Activated CD4-positive, alpha-beta memory T cell treated with anti-CD3 and anti-CD28 coated beads for 36 hours (primary cell): ENCODE measurements at places on chromosomes 2 and 18. TPM values are rescaled to one million over a fixed set of nuclear protein-coding genes. Genes with fewer than 3 reads are reported as not detected.

GRCh38 chr2:67792191-67792590, 270.6 kb downstream of the C1D start:
- no peaks in the 10 kb centered on the region for H3K36me3 ChIP-seq
- no peak for DNase-seq
- no peaks in the 10 kb centered on the region for H3K4me1 ChIP-seq

- H3K27ac ChIP-seq, result no peak overlapping the region
- H3K27me3 ChIP-seq, result no peaks in the 10 kb centered on the region
- DNase-seq, result no peak
- no peaks in the 10 kb centered on the region for H3K36me3 ChIP-seq
- no peak overlapping the region for H3K4me3 ChIP-seq
Measured at GRCh38 chr2:207483477-207483876, 46.3 kb upstream of the CREB1 start.

- H3K27ac ChIP-seq, result no peak overlapping the region
- no peaks in the 10 kb centered on the region for H3K36me3 ChIP-seq
- H3K4me3 ChIP-seq, result no peak overlapping the region
- DNase-seq, result peak; percentile 39
- peaks cover 7% of the 10 kb centered on the region for H3K27me3 ChIP-seq
Measured at GRCh38 chr2:8580316-8581233, 101.3 kb upstream of the ID2 start.

- peaks cover 3% of the 10 kb centered on the region for H3K36me3 ChIP-seq
- H3K27me3 ChIP-seq, result peaks cover 3% of the 10 kb centered on the region
- DNase-seq, result no peak
- no peak overlapping the region for H3K27ac ChIP-seq
- no peak overlapping the region for H3K4me3 ChIP-seq
Measured at GRCh38 chr18:2840521-2840920, 6.3 kb upstream of the EMILIN2 start.

- H3K36me3 ChIP-seq, result no peaks in the 10 kb centered on the region
- no peak overlapping the region for H3K27ac ChIP-seq
- H3K27me3 ChIP-seq, result no peaks in the 10 kb centered on the region
- no peak overlapping the region for H3K4me3 ChIP-seq
Measured at GRCh38 chr2:240789501-240790369, 30.3 kb downstream of the KIF1A start.

DNA sequence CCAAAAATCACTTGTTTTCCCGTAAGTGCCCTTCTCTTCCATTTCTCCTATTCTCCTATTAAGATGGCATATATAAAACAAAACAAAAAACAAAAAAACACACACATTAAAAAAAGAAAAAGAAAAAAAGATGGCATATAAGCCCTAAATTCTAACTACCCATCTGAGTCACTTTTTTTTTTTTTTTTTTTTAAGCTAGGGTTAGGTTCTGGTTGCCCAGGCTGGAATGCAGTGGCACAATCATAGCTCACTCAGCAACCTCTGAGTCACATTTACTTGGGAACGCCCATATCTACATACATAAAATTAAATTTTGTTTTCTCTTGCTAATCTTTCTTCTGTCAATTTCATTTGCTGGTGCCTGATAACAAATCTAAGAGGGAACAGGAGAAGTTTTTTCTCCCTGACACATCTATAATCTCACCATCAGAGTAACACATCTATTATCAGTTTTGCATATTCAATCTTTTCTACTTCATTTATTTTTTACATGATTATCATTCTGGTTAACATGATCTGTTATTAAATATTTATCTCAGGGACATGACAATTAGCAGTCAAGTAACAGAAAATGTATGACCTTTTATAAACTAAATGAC, 52.1 kb downstream of the EEF1B2 start:
- peaks cover 2% of the 10 kb centered on the region for H3K4me1 ChIP-seq
- H3K27ac ChIP-seq, result no peak overlapping the region
- H3K36me3 ChIP-seq, result no peaks in the 10 kb centered on the region
- H3K4me3 ChIP-seq, result no peak overlapping the region

The TMEM247 gene
- total RNA-seq, result not detected

The VPS54 gene
- total RNA-seq, result 12.8 TPM
